GM04503 (cell line): ENCODE measurements at places on chromosomes 7 and 10.

DNA sequence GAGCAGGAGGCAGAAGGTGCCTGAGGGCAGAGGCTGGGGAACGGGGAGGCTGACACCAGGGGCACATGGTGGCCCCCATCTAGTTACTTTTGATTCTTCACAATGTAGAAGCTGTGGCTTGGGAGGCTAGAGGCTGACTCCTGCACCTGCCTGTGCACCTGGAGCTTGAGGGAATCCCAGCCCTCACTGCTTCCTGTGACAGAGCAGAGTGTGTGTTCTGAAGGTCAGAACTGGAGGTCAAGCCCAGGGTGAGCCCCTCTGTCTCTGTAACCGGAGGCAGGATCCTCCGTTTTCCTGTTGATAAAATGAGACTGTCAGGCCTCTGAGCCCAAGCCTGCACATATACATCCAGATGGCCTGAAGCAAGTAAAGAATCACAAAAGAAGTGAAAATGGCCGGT lies 124.8 kb downstream of the ACTR3B start:
- no peak for DNase-seq

- no peak for DNase-seq
Observed at GRCh38 chr7:28093623-28094232, 86.9 kb downstream of the JAZF1 start.

- no peak for DNase-seq
Observed at GRCh38 chr7:129522088-129522970, 20.0 kb downstream of the SMKR1 start.

DNA sequence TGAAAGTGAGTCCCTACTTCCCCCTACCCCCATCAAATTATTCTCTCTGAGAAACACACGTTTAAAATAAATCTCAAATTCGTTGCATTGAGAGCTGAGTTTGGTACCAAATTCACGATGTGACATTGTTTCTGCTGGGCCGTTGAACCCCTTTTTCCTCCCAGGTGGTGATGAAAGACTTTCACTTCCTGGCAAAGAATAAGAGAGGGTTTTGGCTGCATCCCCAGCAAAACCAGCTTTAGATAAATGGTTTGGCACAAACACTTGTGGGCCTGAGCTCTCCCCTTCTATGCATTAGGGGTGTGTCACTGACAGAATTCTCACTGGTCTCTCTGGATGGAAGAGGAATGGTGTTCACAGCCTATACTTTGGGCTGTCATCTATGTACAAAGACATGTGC lies 8.8 kb upstream of the DNTT start:
- DNase-seq = no peak

DNA sequence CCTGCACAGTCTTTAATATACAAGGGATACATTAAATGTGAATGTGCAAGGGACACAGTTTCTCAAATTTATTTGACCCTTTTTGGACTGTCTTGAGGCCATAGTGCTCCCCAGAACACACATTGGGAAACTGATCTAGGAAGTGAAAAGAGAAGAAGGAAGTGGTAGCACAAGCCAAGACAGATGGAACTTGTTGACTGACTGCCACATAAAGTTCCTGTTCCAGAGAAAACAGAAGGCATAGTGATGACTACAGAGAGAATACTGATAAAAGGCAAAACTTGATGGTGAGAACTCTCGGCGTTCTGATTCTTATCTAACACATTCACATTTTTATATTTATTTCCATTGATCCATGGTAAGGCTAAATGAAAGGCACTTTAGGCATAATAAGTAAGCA lies 1216.4 kb downstream of the CNTNAP2 start:
- no peak for DNase-seq

DNA sequence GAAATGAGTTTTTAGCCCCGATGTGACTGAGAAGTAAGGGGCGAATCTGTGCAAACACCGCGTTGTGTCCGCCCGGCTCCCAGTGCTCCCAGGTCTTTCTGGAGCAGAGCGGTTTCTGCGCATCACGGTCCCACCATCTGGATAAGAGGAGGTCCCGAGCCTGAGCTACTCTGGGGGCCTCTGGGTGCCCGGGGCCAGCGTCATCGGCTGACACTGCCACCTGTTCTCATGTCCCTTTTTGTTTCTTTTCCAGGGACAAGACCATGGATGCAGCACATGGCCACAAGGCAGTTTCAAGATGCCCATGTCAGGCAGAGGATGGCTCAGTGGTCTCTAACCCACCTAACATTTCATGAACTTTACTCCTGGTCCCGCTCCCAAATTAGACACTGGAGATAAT lies 24.9 kb downstream of the KLF6 start:
- DNase-seq = no peak

DNA sequence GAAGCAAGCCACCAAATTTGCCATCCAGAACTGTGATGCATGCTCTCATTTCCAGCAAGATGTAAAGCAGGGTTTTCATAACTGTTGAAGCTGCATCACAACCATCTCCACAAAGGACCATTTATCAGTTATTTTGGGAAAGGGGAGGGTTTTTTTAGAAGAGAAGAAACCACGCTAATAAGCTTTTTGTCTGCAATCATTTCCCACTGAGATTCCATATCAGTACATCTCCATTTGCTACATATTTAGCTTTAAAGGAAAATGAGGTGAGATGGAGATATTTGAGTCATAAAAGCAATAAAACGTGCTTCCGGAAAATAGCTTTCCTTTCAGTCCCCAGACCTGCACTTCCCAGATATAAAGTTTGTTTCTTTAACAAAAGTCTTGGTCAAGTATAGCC lies 258.2 kb downstream of the FRMD4A start:
- no peak for DNase-seq

DNA sequence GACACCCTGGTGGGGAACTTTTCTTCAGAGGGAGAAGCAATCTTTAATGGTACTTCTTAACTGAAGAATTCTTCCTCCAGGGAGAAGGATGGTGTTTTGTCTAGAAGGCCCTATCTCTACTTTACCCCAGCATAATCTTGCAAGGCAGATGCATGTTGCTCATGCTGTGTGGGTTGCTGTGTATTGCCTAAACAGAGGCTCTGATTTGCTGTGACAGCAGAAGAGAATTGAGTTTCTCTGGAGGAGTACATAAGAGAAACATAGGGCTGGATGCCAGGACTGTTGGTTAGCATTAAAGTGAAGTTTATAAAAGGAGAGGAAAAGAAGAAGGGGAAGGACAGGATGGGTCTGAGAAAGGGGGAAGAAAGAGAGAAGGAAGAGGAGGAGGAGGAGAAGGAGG lies 248.1 kb upstream of the HPS1 start:
- no peak for DNase-seq

- no peak for DNase-seq
Observed at GRCh38 chr7:100933734-100934133, 15.6 kb upstream of the MUC3A start.

- DNase-seq = no peak
Observed at GRCh38 chr10:17669185-17669872, 25.4 kb downstream of the STAM start.

DNA sequence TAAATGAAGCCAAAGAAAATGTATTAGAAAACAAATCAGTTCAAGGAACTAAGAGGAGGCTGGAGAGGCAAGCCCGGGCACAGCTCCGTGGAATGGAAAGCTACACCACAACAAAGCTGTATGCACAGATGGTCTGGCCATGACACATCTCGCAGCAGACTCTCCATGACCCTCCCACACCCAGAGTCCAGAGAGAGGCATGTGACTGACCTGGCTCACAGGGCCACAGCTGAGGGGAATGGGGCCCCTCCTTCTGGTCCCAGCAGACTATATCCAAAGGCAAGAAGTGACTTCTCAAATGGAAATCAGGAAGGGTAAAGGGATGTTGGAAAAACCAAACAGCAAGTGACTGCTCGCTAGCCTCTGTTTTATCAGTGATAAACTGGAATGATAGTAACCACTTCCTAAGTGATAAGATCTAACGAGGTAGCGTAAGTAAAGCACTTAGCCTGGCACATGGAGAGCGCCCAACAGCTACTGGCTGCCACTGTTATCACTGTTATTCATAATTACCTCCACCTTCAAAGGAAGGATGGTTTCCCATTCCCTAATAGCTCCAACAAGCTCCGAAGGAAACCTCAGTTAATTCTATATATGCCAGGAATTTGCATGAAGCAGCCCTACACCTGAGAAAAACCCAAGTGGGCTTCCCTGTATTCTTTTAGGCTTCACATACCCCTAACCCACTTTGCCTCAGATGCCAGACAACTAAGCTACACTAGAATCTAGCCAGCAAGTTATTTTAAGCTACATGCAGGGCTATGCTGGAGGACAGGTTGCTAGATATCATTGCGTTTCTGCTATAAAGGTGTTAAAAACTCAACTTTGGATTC lies 8.4 kb downstream of the OSBPL3 start:
- DNase-seq = peak; percentile 86

- DNase-seq = no peak
Observed at GRCh38 chr10:22674573-22674930, 39.8 kb downstream of the PIP4K2A start.

GRCh38 chr7:2374830-2375728 lies 20.5 kb downstream of the EIF3B start:
- no peak for DNase-seq

DNA sequence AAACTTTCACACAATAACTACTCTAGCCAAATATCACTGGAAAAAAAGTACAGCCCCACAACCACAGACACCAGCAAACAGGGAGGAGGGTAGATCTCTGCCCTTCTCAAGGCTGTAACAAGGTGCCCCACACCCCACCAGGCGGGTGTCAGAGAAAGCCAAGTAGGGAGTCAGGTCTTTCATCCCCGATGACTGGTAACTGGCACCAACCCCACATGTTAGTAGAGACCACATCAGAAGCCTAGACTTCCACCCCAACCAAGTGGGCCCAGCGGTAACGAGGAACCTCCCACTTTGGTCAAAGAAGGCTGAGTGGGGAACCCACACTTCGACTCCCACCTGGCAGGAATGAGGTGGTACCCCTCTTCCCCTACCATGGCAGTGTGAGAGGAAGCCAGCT lies 16.4 kb upstream of the RUFY2 start:
- DNase-seq = no peak

- no peak for DNase-seq
Observed at GRCh38 chr10:56296618-56297017, 64.4 kb downstream of the ZWINT start.

GRCh38 chr10:77638321-77639101 lies 903 bp upstream of the KCNMA1 start:
- DNase-seq = no peak

DNA sequence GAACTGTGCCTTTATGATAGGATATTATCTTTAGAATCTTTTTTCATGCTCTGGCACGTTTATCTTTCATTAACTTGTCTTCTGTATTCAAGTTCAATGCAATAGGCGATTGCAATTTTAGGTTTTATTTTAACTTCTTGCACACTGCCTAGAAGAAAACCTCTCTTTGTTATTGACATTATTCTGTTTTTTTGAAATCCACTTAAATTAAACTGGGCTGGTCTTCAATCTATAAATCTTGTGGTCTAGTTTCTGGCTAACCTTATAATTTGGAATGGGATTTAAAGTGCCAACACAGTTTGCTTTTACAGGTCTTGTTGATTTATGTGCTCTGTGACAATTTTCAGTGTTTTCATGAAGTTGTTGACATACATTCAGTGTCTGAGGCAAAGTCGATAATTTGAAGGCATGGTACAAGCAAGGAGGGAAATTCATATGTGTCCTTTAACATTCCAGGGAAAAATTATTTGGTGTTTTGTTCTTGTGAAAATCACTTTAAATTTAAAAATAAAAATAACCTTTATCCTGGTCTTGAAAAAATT lies 240.9 kb downstream of the KIAA1217 start:
- DNase-seq = no peak

DNA sequence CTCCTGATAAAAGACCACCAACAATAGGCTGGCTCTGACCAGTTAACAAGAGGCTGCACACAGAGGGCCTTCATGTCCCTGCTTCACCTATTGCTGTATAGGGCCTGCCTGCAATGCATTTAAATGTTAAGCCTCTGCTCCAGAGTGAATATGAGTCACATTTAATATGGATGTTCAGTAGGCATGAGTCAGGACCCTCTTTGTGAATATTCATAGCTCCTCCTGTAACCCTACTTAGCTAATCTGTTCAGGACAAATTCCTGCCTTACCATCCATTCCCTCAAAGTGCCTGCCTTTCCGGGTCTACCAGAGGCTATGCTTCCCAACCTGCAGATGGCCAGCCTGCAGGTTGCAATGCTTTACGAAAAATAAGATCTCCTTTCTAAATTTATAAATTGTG lies 32.5 kb downstream of the ARHGAP22 start:
- DNase-seq = no peak

- DNase-seq = no peak
Observed at GRCh38 chr7:93218997-93219827, 7.1 kb downstream of the HEPACAM2 start.

DNA sequence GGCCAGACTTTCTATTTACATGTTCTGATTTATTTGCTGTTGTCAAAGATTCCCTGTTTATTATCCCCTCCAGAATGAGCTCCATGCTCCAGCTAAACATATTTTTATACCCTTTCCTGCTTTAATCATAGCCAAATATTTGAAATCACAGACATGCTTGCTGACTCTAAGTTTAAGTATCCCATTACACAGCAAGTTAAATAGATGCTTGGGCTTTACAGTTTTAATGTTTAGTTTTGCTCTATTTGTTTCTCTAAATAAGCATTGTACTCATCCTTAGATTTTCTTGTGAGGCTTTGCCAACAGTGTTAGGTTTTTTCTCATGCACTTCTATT lies 196.8 kb downstream of the TAX1BP1 start:
- no peak for DNase-seq

- DNase-seq = no peak
Observed at GRCh38 chr10:11404901-11405300, 206.5 kb downstream of the USP6NL start.

- no peak for DNase-seq
Observed at GRCh38 chr10:118758449-118758848, 3.7 kb upstream of the CACUL1 start.

GRCh38 chr7:28701731-28702130 lies 256.4 kb downstream of the TRIL start:
- no peak for DNase-seq

DNA sequence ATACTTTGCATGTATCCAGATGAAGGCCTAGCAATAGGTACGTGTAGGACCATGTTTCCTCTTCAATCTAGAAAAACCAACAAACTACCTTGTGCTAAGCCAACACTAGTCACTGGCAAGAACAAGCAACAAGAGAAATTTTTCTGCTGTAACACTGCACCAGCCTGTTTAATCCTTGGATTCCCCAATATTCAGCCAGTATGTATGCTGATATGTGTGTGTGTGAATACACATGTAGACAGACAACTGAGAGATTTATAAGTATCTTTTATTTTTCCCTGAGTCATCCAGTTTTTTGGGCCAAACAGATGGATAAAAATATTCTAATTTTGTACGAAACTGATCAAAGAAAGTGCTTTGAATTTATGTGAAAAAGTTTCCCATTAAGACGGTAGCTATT lies 26.2 kb downstream of the GLI3 start:
- DNase-seq = no peak

GRCh38 chr10:34235164-34235832 lies 579.8 kb downstream of the PARD3 start:
- no peak for DNase-seq

GRCh38 chr10:60167050-60167449 lies 222.6 kb downstream of the ANK3 start:
- DNase-seq = no peak

- DNase-seq = no peak
Observed at GRCh38 chr10:131700032-131700431, 200.8 kb upstream of the PPP2R2D start.
